ENCODE measurements at places on chromosomes 16 and 17.

DNA sequence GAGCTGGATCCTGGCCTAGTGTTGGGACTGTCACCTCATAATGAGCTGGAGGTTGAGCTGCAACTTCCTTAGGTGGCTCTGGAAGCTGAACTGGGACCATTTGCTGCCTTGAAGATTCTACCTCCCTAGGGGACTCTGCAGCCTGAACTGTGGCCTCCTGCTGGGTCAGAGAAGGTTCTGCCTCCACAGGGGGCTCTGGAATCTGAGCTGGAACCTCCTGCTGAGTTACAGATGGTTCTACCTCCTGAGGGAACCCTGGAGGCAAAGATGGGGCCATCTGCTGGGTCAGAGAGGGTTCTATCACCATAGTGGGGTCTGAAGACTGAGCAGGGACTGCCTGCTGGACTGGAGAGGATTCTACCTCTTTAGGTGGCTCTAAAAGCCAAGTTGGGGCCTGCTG is 46.6 kb upstream of the NF1 start:
- DNase-seq: no peak

GRCh38 chr17:51107778-51108177 is 12.9 kb downstream of the SPAG9 start:
- DNase-seq: no peak

DNA sequence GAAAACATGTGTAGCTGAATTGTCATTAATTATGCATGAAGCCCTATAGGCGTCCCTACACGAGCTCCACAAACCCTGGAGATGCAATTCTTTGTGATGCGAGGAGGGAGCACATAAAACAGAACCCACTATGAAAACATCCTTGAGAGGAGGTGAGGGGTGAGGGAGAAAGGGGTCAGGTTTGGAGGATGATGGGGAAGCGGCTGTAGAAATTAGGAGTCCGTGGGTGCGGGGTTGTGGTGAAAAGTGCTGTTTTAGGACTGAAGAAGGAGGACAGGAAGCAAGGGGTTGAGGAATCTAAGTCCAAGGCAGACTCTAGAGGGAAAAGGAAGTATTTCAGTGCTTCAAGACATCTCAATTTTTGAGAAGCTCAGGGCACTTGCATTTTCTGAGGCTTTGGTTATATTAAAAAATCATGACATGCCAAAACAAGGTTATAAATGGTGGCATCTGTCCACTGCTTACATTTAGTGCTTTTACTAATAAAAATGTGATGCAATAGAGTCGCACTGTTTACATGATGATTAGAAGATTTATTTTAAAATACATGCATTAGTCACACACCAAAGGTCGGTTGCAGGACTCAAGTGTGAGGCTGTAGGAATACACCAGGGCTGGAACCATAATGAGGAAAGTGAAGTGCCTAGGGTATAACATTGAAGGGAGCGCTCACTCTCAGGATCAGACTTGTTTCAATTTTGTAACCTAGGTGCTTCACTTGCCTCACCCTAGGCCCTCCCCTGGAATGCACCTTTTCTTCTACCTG is 379.5 kb downstream of the HS3ST4 start:
- DNase-seq: no peak

GRCh38 chr17:7079581-7080455 is at the start of gene CLEC10A:
CLEC10A (minus strand) TSS chr17:7080251; CDS start chr17:7078812, 1,439 bp downstream.
- no peak for DNase-seq

- peak; percentile 28 for DNase-seq
These were observed 504 bp downstream of the ERN1 start for GRCh38 chr17:64129515-64129764.

- no peak for DNase-seq
These were observed 107.9 kb downstream of the HAPSTR1 start for GRCh38 chr16:9199311-9199710.

DNA sequence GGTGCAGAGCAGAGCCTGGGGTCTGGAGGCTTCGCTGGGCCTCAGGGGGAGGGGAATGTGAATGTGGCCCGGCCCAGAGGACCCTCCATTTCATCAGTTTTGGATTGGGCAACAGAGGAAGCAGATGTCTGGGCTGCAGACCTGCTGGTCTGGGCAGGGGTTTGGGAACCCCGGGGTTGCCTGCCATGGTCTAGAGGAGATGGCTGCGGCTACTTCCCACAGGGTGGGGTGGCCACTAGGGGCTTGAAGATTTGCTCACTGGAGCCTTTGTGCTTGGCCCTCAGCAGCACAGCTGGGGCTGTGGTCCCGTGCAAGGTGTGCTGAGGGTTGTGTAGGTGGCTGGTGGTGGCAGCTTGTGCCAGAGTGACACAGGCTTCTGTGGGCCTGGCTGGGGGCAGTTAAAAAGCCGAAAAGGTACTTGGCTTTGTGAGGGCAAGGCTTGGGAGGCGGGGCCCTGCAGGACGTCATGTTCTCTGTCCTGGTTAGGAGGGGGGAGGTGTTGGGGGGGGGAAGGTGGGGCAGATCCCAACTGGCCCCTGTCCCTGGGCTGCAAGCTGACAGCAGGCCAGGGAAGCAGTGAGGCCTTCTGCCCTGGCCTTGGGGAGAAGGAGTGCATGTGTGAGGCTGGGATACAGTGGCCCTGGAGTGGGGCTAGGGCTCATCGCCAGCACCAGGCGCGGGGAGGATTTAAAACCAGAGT is 98.0 kb downstream of the KPNA2 start:
- DNase-seq: no peak

Data from activated T-helper 1 cell treated with anti-CD3 and anti-CD28 coated beads, Interleukin-12 subunit alpha, Interleukin-12 subunit beta, Interleukin-2, Interleukin-4 antibody, amounts not matched to agents 30 ng/mL and 10 ng/mL and 1 ng/mL, durations not matched to agents 14 hours and 24 hours and 36 hours (primary cell).